CD4-positive, alpha-beta T cell treated with Interleukin-15 for 1 hour (primary cell): ENCODE measurements at places on chromosomes 1 and 21.

DNA sequence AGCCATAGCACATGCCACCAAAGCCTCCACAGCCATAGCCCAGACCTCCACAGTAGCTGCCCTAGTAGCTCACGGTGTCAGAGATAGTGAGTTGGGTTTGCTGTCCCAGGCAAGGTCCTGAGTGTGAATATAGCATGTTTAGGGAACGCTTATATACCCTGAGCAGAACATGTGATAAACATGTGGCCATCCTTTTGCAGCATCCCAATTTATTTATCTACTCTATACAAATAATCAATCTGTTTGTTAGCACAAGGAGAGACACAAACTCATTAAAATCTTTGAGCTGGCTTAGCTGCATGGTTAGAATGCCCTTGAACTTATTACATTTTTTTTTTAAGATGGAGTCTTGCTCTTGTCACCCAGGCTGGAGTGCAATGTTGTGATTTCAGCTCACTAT lies at the start of gene KRTAP19-2:
Gene KRTAP19-2 (minus strand): TSS at position 101 of the 400 bp plus-strand sequence. CDS start 88 bp downstream, at position 13.
- DNase-seq: no peak

- peak; percentile 60 for DNase-seq
Observed at GRCh38 chr1:27658951-27659496, 13.0 kb downstream of the IFI6 start.

DNA sequence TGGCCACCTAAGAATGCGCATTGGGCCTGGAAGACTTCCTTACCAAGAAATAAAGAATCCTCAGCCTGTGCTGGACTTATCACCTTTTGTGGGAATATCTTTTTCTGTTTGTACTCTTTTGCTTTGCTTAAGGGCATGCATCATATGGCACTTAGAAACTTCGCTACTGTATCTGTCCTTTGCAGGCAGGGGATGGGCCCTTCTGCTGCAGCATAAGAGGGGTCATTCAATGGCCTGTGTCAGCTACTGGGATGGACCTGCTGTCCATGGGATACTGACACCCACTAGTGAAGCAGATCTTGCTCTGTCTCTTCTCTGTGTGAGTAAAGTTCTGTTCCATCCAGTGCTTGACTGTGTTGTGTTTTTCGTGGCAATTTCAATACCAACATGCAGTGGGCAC lies 239.0 kb upstream of the JUN start:
- DNase-seq: no peak

DNA sequence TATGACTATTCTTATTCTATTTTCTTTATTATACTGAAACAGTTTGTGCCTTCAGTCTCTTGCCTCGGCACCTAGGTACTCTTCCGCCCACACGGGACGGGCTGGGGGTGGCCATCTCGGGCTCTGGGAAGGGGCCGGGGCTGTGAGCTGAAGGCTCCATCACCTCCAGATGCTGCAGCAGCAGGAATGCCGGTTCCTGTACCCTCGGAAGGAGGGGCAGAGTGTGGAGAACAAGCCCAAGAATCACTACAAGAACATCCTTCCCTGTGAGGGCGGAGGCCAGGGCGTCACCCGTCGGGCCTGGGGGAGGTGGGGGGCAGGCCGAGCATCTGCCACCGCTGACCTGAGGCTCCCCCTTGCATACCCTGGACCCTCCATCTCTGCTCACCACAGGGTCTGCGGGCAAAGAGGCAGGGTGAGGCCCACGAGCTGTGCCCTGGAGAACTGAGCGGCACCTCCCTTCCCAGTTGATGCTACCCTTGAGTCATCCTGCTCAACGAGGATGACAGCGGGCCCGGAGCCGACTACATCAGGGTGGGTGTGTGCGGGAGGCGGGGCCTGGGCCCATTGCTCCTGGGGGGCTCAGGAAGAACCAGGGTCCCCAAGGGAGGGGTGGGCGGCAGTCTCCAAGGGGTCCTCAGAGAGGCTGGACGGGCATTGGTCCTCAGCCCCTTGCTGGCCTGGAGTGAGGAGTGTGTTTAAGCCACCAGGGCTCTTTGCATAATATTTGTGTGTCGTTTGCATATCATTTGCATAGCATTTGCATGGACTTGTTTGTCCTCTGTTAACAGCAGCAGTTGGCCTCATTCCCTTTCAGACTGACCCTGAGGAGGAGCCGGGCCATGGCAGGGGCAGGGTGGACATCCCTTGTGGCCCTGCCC lies 7.5 kb downstream of the RNF223 start:
- DNase-seq: no peak
